GM12892 (cell line): ENCODE measurements at places on chromosomes 11 and 22.

- no peak for DNase-seq
Measured at GRCh38 chr11:8839957-8840945, 70.7 kb upstream of the AKIP1 start.

DNA sequence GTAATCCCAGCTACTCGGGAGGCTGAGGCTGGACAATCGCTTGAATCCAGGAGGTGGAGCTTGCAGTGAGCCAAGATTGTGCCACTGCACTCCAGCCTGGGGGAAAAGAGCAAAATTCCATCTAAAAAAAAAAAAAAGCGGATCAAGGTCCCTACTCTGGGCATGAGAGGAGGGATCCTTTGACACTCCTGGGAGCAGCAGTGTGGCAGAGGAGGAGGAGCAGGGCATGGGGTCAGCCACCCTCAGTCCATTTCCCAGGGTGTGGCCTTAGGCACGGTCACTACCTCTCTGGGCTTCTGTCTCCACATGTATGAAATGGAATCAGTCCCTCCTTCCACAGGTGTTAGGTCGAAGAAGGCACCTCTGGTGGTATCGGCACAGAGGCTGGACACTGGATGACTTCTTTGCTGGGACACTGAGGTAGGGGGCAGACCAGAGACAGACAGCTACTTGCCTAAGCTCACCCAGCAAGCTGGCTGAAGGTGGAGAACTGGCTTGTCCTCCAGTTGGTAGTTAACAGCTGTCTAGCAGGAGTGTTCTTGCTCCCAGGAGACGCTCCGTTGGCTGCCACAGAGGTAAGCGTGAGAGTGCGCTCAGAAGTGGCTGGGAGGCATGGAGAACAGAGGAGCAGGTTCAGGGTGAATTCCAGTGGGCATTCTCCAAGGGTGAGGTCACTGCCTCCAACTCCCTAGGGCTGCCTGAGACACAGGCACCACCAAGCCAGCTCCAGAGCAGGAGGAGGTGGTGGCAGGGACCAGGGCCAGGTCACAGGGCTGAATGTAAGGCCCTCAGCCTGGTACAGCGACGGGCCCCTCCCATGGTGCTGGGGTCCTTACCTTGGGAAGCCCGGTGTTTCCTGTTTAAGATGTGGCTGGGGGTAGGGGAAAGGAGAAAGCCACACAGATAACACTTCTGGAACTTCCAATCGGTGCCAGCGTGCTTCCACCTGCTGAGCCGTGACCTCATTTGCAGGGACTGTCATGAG, 19.5 kb downstream of the TXN2 start:
- no peak for DNase-seq

GRCh38 chr11:62889484-62890437, 9.1 kb downstream of the SLC3A2 start:
- no peak for DNase-seq

DNA sequence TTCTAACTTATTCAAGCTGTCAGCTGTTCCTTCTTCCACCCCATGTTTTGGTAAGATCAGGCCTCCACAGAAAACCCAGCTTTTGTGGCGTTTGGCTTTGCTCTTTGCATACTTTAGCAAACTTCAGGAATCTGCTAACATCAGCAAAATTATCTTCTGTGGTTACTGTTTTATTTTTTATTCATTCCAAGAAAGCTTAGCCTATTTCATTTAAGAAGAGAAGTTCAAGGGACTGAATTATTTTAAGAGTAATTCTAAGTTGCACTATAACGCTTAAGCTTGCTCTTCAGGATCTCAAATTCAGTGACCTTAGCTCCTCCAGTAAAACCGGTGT, 1.1 kb downstream of the JHY start:
- DNase-seq = no peak

GRCh38 chr11:69238573-69239351, 55.2 kb upstream of the MYEOV start:
- no peak for DNase-seq
